ENCODE measurements at places on chromosomes 7 and 10. TPM values are rescaled to one million over a fixed set of nuclear protein-coding genes. Genes with fewer than 3 reads are reported as not detected.

GRCh38 chr10:73054286-73054685 is 42.4 kb downstream of the P4HA1 start:
- no peak for DNase-seq

Gene RASA4
- 6.9 TPM for total RNA-seq

DNA sequence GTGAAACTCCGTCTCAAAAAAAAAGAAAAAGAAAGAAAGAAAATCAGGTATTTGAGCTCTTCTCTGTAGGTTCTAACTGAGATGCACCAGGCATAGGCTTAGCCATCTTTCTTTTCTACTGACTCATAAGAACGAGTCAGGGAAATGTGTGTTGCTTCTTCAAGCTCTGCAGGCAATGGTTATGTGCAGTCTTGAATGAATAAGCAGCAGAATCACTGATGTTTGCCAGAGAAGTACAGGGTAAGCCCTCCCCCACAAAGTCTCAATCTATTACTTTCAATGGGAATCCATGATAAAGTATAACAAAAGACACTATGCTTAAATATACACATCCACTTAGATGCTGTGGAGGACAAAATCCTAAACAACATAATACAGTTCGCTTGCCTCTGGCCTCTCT is 239.2 kb downstream of the PARD3 start:
- DNase-seq: peak; percentile 28

DNA sequence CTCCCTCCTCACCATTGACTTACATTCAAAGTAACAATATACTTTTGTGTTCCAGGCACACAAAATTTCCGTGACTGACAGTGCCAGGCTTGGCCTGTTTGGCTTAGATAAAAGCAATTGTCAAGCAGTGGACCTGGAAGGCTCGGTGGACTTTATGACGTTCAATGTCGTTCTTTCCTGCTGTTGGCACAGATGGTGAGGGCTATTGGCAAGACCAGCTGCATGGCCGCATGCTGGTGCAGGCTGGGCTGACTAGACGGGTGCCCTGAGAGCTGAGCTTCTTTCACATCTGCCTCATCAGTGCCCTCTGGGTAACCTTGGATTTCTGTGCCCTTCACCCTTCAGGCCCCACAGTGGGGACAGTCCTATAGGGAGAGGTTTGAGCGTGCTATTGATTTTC is 45.2 kb downstream of the WIPF3 start:
- no peak for DNase-seq

DNA sequence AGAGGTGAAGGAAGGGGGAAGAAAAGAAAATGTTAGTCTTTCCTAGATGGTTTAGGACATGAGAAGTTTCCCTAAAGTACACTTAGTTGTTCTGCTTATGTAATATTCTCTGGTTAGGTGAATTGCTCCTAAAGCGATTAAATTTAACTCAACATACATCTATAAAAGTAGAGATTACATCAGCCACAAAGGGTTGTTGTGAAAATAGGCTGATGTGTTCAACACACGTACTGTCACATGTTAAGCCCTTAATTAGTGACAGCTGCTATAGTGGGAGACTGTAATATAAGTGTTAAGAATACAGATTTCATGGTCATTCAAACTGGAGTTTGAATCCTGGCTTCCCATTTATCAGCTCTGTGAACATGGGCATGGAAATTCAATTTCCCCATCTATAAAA is 12.8 kb downstream of the HECTD2 start:
- no peak for DNase-seq

DNA sequence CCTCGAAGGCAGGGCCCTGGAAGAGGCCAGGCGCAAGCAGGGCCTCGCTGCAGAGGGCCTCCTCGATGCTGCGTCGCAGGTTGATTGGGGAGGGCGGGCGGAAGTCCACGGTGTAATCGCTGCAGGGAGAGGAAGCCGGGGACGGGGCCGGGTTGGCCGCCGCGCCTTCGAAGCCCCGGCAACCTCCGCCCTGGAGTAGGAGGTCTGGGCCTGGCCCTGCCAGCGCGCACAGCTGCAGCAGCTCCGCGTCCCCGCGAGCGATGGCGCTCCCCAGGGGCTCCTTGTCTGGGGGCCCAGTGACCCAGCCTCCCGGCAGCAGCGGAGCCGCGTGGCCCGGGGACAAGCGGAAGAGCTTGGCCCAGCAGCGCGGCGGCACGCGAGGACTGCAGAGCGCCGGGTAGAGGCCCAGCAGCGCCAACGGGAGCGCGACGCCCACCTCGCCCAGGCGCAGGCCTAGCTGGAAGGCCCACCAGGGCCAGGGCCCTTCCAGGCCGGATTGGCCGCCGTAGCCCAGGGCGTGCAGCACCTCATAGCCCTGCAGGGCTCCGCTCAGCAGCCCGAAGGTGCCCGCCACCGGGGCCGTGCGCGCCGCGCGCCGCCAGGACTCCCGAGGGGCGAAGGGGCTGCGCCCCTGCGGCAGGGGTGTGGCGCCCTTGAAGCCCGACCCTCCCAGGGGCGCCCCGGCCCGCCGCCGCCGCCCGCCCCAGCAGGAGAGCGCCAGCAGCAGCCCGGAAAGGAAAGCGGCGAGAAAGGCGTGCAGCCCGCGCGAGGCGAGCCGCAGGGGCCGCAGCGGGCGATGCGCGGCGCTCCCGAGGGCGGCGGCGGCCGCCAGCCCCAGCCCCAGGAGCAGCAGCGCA is 7.8 kb upstream of the RBM28 start:
- no peak for DNase-seq

GRCh38 chr10:120392671-120393079 is 64.4 kb upstream of the PLPP4 start:
- no peak for DNase-seq

Gene LFNG
- 19.1 TPM for total RNA-seq

DNA sequence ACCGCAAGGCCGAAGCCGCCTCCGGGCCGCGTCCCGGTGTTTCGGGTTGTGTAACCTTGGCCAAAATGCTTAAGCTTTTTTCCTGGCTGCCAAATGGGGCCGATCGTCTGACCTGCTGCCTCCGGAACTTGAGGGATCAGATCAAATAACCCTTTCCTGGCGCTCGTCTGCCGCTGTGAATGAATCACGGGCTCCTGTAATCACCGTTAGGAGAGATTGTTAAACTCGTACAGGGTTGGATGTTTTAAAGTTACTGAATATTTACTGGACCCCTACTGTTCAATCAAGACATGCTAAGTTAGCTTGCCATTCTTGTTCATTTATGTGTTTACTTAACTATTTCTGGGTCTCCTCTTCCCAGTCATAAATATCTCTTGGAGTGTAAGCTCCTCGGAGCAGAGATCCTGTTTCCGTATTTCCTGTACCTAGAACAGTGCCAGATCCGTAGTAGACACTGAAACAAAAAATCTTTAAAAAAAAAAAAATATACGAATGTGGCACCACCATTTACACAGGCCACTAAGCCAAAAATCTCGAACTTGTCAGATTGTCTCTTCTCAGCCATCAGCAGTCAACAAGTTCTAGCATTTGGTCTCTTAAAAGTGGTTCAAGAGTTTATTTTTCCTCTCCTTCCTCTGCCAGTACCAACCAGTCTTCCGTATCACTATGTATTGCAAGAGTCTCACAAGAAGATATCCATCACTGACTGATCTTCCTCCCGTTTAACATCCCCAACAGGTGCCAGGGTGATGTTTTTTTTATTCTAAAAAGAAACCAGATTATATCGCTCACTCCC is 650 bp upstream of the TM9SF3 start:
- peak; percentile 82 for DNase-seq

Gene OR2A7
- total RNA-seq: not detected

GRCh38 chr7:36852017-36852416 is 127.7 kb upstream of the AOAH start:
- no peak for DNase-seq

DNA sequence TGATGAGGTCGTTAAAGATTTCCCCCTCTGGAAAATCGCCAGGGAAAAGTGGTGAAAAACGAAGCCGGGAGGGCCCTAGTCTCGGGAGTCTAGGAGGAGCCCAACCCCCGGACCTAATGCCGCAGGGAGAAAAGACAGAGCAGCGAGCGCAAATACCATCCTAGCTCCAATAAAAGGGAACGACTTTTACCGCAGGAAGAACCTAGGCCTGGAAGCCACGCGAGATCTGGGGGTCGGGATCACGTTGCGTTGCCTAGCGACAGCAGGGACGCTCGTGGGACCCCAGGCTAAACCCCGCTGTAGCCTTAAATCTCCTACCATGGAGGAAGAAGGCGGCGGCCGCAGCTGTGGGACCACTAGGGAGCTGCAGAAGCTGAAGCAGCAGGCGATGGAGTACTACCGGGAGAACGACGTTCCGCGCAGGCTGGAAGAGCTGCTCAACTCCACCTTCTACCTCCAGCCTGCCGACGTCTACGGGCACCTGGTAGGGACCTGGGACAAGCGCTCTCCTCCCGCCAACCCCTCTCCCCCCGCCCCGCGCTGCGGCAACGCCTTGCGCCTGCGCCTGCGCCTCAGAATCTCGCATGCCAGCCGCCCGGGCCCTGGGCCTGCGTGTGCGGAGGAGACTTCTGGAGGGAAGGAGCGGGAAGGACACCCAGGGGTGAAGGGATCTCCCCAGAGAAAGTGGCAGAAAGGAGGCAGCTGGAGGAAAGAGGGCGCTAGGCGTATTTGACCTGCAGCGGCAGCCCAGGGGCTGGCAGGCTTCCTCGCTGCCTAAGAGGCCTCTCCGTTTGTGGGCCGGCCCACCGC is at the start of gene ENO4:
Gene ENO4, plus strand, starts transcription at position 252 of the 810 bp plus-strand sequence. Its CDS starts 68 bp downstream, at position 320.
- DNase-seq: peak; percentile 80

- no peak for DNase-seq
These were observed at the start of gene PON3 for GRCh38 chr7:95396136-95397032. Gene PON3 (minus strand): TSS chr7:95396375. CDS start chr7:95396350, 25 bp downstream.

DNA sequence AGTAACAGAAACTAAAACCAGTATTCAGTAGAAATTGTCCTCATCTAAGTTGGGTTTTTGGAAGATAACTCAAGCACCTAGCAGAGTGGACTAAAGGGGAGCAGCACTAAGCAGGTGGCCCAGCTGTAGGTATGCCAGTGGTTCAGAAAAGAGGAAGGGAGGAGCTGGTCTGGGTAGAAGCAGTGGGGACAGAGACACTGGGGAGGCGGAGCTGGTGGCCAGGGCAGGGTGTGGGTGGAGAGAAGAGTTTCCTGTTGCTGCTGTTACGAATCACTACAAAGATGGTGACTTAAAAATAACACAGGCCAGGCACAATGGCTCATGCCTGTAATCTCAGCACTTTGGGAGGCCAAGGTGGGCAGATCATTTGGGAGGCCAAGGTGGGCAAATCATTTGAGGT is 136.2 kb downstream of the WDR11 start:
- no peak for DNase-seq

Gene RELN
- not detected for total RNA-seq

Gene ANXA8
- 0.29 TPM for total RNA-seq

- DNase-seq: no peak
These were observed 9.3 kb upstream of the GTPBP4 start for GRCh38 chr10:978826-979421.

DNA sequence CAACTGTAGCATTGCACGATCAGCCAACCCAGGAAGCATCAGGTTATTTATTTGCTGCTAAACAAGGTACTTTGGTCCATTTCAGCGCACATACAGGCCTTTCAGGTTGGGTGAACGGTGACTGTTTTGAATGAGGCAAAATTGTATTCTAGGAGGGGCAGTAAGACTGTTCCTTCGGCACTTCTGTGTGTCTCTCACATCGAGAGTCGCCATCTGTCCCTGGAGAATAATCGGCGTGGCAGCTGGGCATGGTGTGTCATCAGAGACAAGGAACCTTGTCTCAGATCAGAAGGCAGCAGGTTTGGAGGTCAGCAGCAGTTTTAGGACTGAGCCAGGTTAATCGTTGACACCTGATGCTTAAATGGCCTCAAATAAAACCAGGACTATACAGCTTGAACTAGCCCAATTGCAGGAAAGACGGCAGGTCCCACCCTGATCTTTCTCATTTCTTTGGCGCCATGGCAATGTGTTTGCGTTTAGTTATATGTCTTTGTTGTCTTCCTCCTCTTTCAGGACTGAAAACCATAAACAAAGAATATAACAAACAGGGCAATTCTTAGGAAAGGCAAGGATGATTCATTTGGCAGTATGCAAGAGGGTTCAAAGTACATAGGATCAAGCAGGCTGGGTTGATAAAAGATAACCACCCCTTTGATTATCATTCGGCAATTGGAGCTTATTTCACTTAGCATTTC is 92.0 kb upstream of the PRR15 start:
- no peak for DNase-seq

DNA sequence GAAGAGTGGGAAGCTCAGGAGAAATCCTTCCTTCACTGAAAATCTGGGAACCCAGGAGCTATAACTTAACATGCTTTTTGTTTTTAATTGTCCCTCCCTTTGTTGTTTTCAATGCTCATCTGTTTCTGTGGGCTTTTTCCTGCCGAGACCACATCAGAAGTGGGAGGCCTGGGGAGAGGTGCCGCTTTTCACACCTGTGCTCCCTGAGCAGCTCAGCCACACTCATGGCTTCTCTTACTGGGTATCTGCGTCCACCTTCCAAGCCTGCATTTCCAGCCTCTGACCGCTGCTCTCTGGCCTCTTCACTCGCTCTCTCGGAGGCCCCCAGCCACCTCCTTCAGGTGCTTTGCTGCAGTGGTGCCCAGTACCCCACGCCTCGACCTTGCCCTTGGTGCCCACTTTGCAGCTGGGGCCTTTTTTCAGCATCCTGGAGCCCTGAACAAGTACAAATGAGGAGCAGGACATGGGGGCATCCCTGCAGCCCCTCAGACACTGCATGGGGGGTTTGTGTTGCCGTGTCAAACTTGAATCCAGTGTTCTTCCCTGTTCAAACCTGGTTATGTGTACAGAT is 9.9 kb downstream of the C7orf57 start:
- DNase-seq: no peak

DNA sequence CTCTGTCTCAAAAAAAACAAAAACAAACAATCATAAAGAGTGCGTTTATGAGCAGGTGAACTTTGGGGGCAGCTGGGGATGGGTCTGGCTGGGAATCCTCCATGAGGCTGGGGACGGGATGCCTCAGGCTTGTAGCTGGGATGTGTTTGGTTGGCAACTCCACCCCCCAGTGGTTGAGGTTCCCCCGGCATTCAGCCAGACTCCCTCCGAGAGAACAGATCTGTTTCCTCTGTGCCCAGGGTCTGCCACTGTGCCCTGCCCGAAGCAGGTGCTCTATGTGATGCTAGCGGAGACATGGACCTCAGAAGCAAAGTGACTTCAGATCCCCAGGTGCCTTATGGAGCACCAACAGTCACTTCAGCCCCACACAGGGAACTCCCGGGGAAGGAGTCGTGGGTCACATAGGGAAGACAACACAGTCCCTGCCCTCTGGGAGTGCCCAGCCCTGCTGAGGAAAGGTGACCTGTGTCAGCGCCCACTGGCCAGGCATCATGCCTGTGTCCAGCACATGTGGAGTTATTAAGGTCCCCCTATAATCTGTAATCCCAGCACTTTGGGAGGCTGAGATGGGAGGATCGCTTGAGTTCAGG is 29.3 kb upstream of the GTF2IRD1 start:
- no peak for DNase-seq

Gene AGBL3
- 3.5 TPM for total RNA-seq

Gene ADAM8
- 3.8 TPM for total RNA-seq

Gene CPEB3
- 0.72 TPM for total RNA-seq
